ENCODE measurements at places on chromosomes 12 and 14. TPM values are rescaled to one million over a fixed set of nuclear protein-coding genes. Genes with fewer than 3 reads are reported as not detected.
A peak's percentile ranks its signal among the peaks of the same experiment; 100 is the strongest.

Gene SIX1
- total RNA-seq, result 0.16 TPM

GRCh38 chr12:27838543-27839185 lies 58.6 kb upstream of the MANSC4 start:
- no peak for DNase-seq
- no peaks in the 10 kb centered on the region for H3K27me3 ChIP-seq
- H3K36me3 ChIP-seq, result no peaks in the 10 kb centered on the region
- no peak overlapping the region for H3K27ac ChIP-seq

DNA sequence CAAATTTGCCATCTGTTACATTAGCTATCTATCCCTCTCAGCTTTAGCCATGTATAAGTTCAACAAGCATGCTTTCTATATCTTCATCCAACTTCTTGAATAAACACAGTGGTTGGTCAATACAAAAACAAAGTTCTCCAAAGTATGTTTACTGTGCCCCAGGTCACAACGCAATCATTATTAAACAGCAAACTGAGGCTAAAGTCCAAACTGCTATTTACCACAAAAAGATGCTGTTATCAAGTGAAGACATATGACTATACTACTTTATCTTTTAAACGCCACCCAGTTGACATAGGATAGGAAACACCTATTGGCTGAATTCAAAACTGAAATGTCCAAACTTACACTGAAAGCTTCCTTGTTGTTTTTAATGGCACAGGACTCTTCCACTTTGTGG lies 11.7 kb downstream of the ZCCHC8 start:
- H3K27ac ChIP-seq, result no peak overlapping the region
- H3K36me3 ChIP-seq, result peaks cover 18% of the 10 kb centered on the region
- no peak overlapping the region for H3K4me3 ChIP-seq
- no peaks in the 10 kb centered on the region for H3K27me3 ChIP-seq
- no peak for DNase-seq
- no peaks in the 10 kb centered on the region for H3K4me1 ChIP-seq

GRCh38 chr12:59080101-59080500 lies 159.8 kb upstream of the LRIG3 start:
- H3K27me3 ChIP-seq, result no peaks in the 10 kb centered on the region
- H3K36me3 ChIP-seq, result no peaks in the 10 kb centered on the region
- DNase-seq, result no peak
- H3K4me3 ChIP-seq, result no peak overlapping the region
- H3K4me1 ChIP-seq, result no peaks in the 10 kb centered on the region

Gene VRTN
- not detected for total RNA-seq

Gene PLEKHD1
- total RNA-seq, result 0.25 TPM

Gene GARIN6
- not detected for total RNA-seq

Gene RARG
- total RNA-seq, result 34.1 TPM

DNA sequence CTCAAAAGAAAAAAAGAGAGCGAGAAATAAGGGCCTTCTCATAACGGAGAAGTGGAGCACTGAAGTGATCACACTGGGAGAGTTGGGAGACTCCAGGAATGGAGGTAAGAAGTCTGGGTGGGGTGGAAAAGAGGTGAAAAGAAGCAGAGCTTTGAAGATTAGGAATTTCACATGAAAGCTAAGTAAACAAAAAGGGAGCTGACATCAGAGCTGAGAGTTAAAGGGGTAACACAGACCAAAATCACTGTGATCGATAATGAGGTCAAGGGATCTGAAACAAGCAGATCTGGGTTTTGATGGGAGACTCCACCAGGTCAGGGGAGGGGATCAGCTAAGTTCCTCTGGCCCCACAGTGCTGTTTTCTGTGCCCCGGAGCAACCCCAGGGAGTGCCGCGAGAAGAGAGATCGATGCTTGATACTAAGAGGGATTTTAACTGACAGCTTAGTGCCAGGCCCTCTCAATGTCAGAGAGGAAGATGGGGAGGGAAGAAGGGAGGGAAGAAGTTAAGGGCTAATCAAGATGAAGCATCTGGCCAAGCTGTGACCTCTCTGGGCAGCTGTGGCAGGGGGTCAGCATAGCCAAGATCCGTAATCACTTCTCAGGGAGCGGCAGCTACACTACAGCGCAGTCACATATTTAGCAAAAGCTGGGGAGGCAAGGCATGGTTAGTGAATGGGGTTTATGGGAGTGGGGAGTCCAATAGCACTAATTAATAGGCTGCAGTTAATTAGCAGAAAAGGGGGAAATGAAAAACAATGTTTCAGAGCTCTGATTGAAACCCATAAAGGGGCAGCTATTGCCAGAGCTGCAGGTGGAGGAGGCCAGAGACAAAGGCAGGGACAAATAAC lies 8.0 kb downstream of the AQP6 start:
- peaks cover 31% of the 10 kb centered on the region for H3K4me1 ChIP-seq
- no peak overlapping the region for H3K4me3 ChIP-seq
- peak overlapping the region; percentile 44 for H3K27ac ChIP-seq

GRCh38 chr12:105192624-105193225 lies 43.2 kb downstream of the APPL2 start:
- no peaks in the 10 kb centered on the region for H3K27me3 ChIP-seq
- no peak overlapping the region for H3K27ac ChIP-seq
- DNase-seq, result no peak
- no peak overlapping the region for H3K4me3 ChIP-seq
- H3K4me1 ChIP-seq, result no peaks in the 10 kb centered on the region

DNA sequence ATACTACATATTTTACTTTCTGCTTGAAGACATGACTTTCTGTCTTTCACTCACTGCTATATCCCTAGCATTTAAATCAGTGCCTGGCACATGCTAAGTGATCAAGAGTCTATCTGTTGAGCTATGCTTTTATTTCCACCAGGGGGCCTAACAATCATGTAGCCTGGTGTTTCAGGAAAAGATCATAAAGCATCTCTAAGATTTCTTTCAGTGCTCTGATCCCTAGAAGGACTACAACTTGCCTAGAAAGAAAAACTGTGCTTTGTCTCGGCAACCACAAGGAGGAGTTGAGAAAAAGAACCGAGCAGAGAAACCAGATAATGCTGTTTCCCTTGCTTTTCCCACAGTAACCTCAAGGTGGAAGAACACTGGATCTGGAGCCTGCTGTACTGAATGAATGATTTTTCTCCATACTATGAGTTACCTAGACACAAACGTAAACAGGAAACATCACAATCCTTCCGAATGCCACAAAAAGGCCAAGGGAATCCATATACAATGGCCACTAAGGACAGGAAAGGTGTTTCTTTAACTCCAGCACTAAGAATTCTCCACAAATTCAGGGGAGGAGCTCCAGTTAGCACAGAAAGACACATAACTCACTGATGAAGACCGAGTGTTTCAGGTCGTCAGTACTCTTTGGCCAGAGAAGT lies 1.2 kb downstream of the CRY1 start:
- H3K36me3 ChIP-seq, result no peaks in the 10 kb centered on the region
- H3K27ac ChIP-seq, result peak overlapping the region; percentile 99
- no peaks in the 10 kb centered on the region for H3K4me1 ChIP-seq
- no peak for DNase-seq
- no peaks in the 10 kb centered on the region for H3K27me3 ChIP-seq

All from kidney (tissue), 22 donors.